ENCODE measurements at places on chromosomes 6 and 20. TPM values are rescaled to one million over a fixed set of nuclear protein-coding genes. Genes with fewer than 3 reads are reported as not detected.
A peak's percentile ranks its signal among the peaks of the same experiment; 100 is the strongest.

RFX6 gene
- not detected for polyA plus RNA-seq

POM121L2 gene
- not detected for polyA plus RNA-seq

DNA sequence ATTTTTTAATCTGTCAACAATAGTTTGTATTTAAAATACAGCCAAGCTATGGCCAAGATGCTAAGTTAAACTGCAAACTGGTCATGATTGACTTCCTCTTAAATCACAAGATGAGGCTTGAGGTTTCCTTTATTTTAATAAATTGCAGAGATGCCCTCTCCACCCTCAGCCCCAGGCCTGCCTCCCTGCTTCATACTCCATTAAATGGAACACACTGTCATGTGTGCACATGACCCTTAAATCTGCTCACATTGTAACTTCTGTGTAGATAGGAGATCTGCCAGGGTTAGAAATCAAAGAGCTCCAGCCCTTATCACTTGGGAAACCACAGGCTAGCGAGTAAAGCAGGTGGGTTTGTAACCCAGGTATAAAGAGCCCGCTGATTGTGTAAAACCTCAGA is 20.8 kb downstream of the DUSP22 start:
- no peak for DNase-seq

DNA sequence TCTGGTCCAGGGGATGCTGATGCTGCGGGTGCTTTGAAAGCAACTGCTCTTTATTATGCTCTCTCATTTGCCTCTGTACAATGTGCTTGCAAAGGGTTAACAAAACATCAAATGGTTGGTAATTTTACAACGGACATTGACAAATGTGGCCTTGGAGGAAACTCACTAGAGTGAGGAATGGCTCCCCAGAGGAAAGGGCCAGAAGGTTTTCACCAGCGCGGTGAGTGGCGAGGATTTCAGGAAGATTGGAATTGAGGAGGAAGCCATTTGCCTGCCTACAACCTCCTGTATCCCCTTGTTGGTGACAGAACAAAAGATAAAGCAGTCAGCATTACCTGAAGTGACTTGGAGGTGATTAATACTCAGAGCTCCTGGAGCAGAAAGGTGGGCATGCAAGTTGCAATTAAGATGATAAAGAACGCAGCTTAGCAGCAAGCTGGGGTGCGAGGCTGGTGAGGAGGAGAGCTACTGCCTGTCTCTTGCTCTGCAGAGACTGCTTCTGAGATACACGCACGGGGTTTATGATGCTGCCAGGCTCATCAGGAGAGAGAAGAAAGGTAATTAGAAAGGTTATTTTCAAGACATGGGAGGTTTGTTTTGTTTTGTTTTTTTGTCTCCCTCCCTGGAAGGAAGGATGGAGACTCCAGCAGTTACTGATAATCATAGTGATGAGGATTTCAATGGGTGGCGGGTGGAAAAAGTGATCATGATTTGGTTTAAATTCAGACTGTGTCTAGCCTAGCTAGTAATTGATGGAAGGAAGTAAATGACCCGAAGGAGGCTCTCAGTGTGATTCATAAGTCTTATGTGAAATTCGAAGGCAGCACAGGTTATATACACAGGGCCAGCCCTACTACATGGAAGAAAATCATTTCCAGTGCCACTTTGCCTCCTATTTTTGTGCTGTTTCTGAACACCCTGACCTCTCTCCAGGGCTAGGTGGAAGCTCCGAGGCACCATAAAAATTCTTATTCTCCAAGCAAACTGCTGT is 141.6 kb upstream of the DTNBP1 start:
- no peak for DNase-seq

GRCh38 chr20:63973636-63974401 is 4.1 kb upstream of the ZNF512B start:
- DNase-seq, result peak; percentile 91

- no peak for DNase-seq
These were observed 15.3 kb upstream of the MMP9 start for GRCh38 chr20:45993197-45993951.

DNA sequence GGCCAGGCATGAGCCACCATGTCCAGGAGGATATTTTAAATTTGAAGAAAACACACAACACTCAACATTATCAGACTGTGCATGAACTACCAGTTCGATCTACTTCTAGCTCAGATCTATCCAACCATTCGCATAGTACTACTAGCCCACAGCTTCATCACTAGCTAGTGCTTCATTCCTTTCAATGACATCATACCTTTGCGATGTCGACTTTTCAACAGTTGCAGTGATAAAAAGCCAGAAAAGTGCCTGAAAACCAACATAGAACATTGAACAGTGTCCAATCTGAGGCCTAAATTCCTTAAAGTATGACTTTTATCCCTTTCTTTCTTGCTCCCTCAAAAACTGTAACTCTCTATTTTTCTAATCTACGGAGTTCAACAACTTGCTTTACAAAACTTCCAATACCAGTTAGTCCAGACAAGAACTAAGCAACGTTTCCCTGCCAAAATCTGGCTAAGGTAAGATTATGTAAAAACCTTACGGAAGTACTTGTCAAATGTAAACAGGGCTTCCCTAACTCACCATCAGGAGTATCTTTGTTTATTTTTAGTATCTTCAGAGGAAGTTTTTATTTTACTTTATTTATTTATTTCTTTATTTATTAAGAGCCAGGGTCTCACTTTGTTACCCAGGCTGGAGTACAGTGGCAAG is 434.0 kb upstream of the JARID2 start:
- DNase-seq, result no peak

ESR1 gene
- polyA plus RNA-seq, result not detected

GRCh38 chr6:136859430-136859829 is 37.0 kb downstream of the PEX7 start:
- no peak for DNase-seq

DNA sequence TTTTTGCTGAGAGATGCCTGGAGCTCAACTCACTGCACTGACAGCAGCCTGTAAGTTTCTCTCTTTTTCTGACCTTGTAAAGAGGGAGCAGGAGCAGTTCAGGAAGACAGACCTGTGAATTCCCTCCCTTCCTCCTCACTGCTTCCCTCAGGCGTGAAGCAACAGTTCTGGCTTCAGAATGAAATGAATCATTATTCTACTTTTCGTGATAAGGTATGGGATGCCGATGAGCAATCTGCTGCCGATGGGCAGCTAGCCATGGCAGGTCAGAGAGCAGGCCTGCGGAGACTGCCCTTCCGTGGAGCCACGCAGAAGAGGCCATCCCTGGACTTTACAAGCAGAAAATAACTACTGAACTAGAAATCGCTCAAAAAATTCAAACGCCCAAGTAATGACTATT is 426.5 kb upstream of the RNF217 start:
- DNase-seq, result no peak

GRCh38 chr20:51334609-51335008 is 207.9 kb downstream of the NFATC2 start:
- no peak for DNase-seq

- no peak for DNase-seq
These were observed 65.4 kb downstream of the RPRD1B start for GRCh38 chr20:38098952-38099351.

IFNGR1 gene
- 39.7 TPM for polyA plus RNA-seq

DNA sequence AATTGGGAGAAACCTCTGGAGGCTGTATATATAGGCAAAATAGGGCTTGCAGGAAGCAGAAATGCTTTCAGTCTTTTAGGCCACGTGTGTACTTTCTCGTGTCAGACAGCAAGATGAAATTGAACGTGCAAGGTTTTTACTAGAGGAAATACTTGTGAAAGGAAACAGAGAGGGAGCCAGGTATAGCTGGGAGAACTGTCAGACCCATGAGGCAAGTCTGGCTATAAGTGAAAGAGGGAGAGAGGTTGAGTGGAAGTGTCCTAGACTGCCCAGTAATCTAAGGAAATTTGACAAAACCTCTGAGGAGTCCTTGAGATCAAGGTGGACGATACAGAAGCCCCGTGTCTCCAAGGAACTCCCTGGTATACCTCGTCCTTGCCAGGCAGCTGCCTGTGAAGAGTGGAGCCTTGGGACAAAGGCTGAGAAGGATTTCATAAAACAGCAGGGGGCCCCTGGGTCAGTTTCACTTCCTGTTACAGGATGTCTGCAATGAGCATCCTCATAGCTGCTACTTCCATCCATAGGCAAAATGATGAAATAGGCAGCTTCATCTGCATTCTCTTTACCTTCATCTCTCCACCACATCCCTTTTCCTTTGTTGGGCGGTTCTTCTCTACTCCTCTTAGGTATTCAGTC is 114.4 kb upstream of the MAP3K7 start:
- no peak for DNase-seq

MYH7B gene
- polyA plus RNA-seq, result 165 TPM

GRCh38 chr6:356828-357251 is 34.7 kb upstream of the IRF4 start:
- DNase-seq, result no peak

RAB5IF gene
- 30.1 TPM for polyA plus RNA-seq

DNA sequence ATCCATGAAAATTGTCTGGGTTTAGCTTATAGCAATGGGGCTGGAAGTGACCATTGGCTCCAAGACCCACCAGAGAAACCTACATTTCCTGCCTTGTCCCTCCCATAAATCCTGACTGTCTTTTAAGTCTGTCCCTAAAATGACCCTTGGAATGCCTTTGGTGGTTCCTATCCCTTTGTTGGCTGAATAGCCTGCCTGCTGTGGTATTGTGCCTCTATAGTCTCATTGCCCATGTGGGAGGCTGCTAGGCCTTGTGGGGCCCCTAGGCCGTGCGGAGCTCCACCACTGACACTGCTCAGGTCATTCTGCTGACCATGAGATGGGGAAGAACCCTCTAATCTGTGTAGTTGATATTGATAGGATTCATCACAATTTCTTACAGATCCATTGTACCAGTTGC is 43.3 kb downstream of the SCP2D1 start:
- no peak for DNase-seq

DNA sequence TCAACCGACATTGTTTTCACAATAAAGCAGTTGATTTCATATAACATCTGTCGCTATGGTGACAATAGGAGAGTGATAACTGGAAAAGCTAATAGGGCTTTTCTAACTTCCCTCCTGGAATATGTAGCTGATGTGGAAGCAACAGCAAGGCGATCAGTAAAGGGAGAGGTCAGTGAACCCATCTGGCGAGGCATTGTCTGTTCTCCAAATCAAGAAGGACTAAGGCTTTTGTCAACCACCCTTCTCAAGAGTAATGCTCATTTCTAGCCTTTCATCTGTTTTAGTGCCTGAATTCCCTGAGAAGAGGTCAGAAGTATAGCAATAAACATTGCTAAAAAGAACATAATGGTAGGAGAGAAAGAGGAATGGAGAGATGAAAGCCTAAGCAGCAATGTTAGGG is 201.3 kb downstream of the AKAP7 start:
- no peak for DNase-seq

SAMD3 gene
- not detected for polyA plus RNA-seq

DNA sequence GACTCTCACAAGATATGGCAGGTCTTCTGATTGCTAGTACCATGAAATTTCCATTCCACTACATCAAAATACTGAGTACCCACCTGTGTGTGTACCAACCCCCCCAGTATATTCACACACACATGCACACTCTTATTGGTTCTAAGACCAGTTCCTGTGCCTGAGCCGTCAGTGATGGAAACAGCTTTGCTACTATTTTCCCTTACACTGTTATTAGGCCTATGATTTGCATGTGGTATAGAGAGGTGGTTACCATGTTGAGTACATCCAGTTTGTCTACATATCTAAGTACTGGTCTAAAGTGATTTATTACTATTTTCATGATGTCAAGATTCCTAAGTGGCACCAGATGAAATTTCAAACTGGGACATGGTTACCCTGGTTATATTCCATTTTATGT is 459.9 kb downstream of the BCKDHB start:
- no peak for DNase-seq

DNA sequence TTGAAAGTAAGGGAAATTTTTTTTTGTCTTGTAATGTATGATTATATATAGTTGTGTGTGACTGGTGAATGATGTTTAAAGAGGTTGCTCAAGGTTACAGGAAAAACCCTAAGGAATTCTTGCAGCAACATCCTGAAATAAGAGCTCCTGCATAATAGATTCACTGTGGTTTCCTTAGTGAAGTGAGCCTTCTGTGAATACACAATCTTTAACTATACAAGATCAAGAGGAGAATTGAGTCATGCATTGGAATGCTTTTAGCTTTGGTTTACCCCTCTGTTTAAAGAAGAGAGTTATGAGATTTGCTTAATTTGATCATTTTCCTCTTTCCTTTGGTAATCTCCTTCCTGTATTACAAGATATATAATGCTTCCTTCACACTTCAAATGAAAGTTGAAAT is 141.6 kb upstream of the EYA4 start:
- no peak for DNase-seq

SLC26A8 gene
- polyA plus RNA-seq, result 0.08 TPM

TP53TG5 gene
- 0.17 TPM for polyA plus RNA-seq

- no peak for DNase-seq
These were observed 82.0 kb downstream of the WASF1 start for GRCh38 chr6:110097443-110097842.

GRCh38 chr20:49313283-49313682 is 35.4 kb upstream of the ZNFX1 start:
- DNase-seq, result no peak

DNA sequence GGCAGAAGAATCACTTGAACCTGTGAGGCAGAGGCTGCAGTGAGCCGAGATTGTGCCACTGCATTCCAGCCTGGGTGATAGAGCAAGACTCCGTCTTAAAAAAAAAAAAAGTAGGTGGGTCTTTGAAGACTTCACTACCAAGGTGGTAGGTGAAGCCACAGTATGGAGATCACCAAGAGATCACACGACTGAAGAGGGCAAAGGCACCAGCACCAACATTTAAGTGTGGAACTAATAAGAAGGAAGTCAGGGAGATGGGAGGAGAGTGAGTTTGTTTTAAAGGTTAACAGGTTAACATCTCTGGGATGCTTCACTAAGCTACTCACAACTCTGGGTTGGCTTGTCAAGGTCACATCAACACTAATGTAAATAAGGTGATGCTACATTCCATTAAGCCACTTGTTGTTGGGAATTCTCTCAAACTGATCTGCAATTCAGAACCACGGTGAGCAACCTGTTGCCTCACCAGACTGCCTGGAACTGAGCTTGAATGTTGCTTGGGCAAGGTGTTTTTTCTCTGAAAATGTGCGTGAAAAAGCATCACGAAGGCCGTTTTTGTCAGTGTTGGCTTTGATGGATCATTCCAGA is 48.7 kb downstream of the KCTD20 start:
- DNase-seq, result no peak

GRCh38 chr20:53647286-53647821 is 53.7 kb upstream of the ZNF217 start:
- no peak for DNase-seq

PDE7B gene
- polyA plus RNA-seq, result 7.6 TPM

All from muscle of arm (tissue), 14 donors.